ENCODE measurements at places on chromosomes 6 and 20.

DNA sequence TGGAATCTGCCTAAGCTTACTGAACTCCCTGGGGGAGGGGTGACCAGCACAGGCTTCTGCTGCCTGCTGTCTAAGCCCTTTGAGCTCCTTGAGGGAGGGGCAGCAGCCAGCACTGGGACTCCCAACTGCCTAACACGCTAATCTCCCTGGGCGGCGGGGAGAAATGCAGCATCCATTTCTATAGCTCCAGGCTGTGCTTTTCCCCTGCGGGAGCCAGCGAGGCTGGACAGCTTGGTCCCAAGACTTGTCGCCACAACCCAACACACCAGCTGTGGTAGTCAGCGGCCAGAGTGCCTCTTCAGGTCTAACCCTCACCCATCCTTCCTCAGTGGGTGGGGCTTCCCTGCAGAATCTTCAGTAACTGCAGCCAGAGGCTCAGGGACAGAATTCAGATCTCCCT, 64.6 kb downstream of the VGLL2 start:
- no peak for DNase-seq

- no peak for DNase-seq
Measured at GRCh38 chr6:157240059-157240959, 83.0 kb downstream of the TMEM242 start.

DNA sequence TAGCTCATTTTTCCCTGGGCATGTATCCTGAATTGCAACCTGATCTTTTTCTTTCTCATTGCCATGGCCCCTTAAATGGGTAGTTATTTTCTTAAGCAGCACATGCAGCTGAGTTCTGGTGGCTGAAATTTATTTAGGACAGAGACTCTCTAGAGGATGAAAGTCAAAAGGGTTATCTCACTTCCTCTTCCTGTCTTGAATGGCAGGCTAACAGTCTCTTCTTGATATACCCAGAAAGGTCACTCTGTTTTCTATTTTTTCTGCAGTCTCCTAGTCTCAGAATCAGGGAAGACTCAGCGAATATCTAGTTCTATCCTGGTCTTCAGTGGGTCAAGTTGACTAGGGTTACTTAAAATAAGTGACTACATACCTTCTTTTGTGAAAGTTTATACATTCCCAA, 243.3 kb downstream of the EPHA7 start:
- DNase-seq: no peak

GRCh38 chr20:988272-988671, 13.8 kb downstream of the RSPO4 start:
- DNase-seq: no peak

DNA sequence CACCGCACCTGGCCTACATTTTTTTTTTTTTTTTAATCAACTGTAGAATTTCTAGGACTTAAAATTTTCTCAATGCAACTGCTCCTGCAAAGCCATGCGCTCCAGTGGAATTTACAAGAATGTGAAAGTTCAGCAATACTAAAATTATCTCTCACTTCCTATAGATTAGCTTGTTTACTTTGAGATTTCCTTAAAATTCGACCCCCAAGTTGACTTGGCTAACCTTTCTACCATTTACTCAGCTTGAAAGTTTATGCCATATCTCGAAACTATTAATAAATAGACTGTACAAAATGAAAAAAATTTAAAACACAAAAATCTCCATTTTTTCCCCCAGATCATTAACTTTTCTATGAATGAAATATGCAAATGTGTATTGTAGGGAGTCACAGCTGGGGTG, 64.3 kb downstream of the ZBTB2 start:
- no peak for DNase-seq

DNA sequence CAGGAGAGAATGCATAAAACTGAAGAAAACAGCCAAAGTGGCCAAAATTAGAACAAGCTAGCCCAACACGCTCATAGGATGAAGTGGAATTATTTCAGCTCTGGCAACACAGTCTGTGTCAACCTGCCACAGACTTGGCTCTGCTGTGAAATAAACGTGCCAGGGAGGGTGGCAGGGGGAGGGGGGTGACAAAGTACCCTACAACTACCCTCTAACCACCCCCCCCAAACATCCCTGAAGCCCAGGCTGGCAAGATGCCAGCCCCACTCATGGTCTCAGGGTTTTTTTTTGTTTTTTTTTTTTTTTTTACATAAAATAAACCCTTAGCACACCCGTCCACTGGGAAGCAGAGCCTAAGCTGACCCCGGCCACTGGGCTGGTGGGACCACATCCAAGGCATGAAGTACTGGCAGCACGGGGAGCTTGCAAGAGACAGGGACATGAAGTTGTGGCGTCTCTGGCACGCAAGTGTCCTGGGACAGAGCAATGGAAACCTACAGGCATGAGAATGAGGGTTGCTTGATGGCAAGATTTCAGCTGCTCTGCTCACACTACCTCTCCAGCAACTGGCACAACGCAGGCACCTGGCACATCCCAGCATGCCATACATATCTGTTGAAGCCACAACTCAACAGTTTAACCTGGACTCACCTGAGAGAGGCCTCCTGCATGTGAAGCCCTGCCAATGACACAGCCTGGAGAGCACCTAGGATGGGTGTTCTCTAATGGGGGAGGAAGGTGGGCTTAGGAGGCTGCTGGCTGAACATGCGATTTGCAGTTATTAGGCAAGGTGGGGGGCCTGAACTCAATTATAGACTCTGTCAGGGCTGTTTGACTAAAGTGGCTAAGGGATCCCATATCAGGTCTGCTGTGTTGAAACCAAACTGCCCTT, 76.4 kb downstream of the TRAM2 start:
- DNase-seq: no peak

DNA sequence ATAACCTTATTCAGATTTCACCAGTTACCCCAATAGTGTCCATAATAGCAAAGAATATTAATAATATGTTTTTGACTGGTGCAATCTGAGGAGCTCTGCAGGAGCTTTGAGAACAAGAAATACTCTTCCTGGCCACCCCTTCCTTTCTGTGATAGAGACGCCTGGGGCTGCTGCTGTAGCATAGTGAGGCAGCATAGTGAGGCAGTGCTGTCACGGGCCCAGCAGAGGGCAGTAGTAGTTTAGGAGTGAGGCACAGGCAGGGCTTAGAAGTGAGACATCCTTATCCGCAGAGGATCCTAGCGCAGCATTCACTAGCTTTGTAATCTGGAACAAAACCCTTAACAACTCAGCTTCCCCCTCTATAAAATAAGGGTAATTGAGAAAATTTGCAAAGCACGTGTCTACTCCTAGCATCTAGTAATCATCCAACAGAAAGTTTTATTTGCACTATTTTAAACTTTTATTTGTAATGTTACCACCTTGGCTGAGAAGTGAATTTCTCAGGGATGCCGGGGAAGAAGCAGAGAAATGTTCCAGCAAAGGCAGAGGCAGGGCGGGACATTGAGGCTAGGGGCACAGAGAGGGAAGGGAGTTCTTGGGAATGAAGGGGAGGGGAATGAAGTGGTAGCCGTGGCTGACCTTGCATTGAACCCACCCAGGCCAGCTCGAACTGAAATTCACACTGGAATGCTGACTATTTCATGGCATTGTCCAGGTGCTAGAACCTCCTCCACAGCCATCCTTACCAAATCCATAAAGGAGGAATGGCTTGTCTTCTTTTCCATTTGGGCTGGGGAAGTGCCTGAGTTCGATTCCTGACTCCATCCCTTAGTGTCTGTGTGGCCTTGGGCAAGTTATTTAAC, 78.8 kb downstream of the CDS2 start:
- DNase-seq: peak; percentile 27

DNA sequence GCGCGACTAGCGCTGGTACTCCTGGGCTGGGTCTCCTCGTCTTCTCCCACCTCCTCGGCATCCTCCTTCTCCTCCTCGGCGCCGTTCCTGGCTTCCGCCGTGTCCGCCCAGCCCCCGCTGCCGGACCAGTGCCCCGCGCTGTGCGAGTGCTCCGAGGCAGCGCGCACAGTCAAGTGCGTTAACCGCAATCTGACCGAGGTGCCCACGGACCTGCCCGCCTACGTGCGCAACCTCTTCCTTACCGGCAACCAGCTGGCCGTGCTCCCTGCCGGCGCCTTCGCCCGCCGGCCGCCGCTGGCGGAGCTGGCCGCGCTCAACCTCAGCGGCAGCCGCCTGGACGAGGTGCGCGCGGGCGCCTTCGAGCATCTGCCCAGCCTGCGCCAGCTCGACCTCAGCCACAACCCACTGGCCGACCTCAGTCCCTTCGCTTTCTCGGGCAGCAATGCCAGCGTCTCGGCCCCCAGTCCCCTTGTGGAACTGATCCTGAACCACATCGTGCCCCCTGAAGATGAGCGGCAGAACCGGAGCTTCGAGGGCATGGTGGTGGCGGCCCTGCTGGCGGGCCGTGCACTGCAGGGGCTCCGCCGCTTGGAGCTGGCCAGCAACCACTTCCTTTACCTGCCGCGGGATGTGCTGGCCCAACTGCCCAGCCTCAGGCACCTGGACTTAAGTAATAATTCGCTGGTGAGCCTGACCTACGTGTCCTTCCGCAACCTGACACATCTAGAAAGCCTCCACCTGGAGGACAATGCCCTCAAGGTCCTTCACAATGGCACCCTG, 1.6 kb downstream of the TPBG start:
- no peak for DNase-seq

- DNase-seq: no peak
Measured at GRCh38 chr6:33839399-33840047, 35.7 kb upstream of the MLN start.

- no peak for DNase-seq
Measured at GRCh38 chr6:147449405-147450161, 58.9 kb upstream of the SAMD5 start.

DNA sequence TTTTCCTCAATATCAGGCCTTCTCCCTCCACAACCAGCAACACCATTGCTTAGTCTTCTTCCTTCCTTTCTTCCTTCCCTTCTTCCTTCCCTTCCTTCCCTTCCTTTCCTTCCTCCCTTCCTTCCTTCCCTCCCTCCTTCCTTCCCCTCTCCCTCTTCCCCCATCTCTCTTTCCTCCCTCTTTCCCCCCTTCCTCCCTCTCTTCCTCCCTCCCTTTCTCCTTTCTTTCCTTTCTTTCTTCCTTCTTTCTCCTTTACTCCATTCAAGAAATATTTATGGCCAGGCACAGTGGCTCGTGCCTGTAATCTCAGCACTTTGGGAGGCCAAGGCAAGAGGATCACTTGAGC, 66.4 kb upstream of the SIRPA start:
- no peak for DNase-seq

- no peak for DNase-seq
Measured at GRCh38 chr6:105833959-105834947, 251.9 kb upstream of the PRDM1 start.

DNA sequence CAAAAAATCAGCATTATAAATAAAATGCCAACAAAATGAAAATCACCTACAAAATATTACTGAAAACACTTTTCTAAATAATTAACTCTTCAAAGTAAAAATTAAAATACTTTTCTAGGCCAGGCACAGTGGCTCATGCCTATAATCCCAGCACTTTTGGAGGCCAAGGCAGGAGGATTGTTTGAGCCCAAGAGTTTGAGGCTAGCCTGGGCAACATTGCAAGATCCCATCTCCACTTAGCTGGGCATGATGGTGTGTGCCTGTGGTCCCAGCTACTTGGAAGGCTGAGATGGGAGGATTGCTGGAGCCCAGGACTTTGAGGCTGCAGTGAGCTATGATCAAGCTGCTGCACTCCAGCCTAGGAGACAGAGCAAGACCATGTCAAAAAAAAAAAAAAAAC, 6.4 kb downstream of the SERPINB9 start:
- no peak for DNase-seq

DNA sequence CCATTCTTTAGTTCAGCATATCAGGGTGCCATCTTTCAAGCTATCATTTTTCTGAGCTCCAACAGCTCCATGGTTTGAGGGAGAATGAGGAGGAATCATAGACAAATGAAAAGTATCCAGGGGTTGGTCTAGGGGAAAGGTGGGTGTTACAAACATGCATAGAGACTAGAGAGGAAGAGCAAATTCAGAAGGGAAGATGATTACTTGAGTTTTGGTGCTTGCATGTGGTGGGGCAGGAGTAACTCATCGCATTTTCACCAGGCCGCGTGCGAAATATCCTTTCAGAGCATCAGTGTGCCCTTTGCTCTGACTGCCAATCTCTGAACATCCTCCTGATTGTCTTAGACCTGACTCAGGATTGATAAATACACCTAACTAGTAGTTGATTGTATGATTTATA, 7.7 kb upstream of the BICRAL start:
- DNase-seq: peak; percentile 15

DNA sequence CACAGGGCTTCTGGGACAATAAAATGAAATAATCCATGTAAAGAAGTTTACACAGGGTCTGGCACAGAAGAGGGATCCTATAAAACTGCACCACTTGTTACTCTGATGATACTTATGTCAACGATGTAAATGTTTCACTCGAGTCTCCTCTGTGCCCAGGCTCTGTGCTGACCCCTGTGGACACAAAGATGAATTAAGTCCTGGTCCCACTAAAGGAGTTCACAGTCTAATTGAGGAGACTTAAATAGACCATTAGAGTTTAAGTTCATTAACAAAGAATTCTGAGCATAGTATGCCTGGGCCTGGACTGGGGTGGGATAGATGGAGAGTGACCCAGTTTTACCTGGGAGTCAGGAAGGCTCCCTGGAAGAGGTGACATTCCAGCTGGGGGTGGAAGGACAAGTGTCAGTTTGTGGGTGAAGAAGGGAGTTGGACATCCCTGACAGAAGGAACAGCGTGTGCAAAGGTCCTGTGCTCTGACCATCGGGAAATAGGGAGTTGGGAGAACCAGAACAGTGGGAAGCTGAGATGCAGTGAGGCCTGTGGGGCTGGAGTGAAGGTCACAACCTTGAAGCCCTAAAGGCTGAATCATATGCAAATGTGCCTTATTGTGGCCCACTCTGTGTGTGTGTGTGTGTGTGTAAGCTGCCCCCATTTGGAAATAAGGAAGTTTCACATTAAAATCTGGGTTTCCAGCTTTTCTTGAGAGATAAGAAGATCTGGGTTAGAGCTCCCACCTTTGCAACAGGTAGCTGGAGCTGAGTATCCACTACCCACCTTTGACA, 1.1 kb downstream of the OCSTAMP start:
- no peak for DNase-seq

DNA sequence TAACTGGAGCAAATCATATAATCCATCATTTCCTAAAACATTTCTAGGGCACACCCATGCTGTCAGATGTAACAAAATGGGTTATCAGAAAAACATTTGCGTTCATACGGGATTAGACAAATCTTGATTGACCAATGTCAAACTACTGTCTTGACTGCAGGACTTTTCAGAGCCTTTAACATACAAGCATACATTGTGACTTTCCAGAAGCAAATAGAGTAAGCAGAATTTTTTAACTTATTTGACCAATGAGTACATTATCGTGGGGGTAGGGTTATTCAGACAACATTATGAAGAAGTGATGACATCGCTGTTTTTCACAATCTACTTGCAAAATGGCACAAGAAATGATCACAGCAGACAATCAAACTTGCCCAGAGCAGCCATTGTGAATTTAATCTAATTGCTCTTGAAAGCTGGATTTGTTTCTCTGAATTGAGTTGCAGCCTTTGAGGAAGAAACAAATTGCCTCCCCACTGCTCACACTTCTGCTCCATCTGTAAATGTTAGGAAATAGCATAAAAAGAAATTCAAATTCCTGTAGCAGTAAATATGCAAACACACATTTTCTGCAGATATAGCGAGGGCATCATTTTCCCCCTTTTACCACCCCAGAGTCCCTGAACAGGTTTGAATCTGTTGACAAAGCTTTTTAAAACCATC, 133.0 kb upstream of the DOK5 start:
- no peak for DNase-seq

All from effector memory CD4-positive, alpha-beta T cell (primary cell).